ENCODE measurements at places on chromosomes 16 and 17. TPM values are rescaled to one million over a fixed set of nuclear protein-coding genes. Genes with fewer than 3 reads are reported as not detected.

The GRAP gene
- total RNA-seq: 0.15 TPM

- DNase-seq: peak; percentile 75
Observed at GRCh38 chr17:72118335-72119076, 2.3 kb upstream of the SOX9 start.

GRCh38 chr16:83187405-83187804, 560.6 kb downstream of the CDH13 start:
- peak; percentile 86 for DNase-seq

DNA sequence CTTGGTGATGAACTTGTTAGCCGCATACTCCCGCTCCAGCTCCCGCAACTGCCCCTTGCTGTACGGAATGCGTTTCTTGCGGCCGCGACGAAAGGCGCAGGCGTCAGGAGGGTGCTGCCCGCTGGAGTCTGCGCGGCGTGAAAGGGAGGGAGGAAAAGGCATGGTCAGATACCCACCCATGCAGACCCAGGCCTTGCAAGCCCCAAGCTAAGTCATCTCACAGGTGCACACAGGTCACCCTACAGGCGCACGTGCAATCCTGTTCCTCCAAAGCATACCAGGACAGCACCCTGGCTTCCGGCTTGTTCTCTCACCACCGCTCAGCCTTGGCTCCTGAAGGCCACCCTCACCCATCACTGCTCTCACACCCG, 1.6 kb downstream of the HOXB13 start:
- DNase-seq: no peak

- no peak for DNase-seq
Observed at GRCh38 chr16:46996391-46996790, 22.9 kb upstream of the DNAJA2 start.

The TMEM94 gene
- 17.2 TPM for total RNA-seq

GRCh38 chr17:8469964-8470363, 34.3 kb downstream of the NDEL1 start:
- no peak for DNase-seq

DNA sequence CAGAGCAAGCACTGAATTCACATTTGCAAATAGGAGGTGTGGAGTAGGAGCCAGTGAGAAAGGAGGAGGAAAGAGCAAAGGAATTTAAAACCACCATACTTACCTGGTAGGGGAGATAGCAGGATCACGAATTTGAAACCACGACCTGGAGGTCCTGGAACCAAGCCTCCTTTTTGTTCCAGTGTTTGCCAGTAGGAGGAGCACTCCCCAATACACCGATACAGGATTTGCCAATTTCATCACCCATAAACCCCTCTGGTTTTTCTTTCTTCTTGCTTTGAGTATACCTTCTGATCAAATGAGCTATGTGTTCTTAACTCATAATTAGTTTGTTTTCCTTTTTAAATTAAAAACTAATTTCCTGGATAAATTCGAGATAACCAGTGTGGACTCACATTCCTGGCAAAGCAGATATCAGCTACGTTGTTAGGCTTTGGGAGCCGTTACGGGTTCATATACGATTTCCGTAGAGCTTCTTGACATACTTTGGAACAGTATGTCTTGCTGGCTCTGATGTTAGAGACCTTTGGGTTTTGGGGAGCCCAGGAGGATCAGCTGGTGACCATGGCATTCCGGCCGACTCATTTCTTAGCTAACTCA, 22.7 kb downstream of the BCO1 start:
- no peak for DNase-seq

- DNase-seq: no peak
Observed at GRCh38 chr17:76735586-76736348, 1.4 kb downstream of the SRSF2 start.

GRCh38 chr16:11602321-11602720, 15.6 kb upstream of the LITAF start:
- no peak for DNase-seq

- DNase-seq: no peak
Observed at GRCh38 chr17:1107777-1108477, 71.9 kb downstream of the ABR start.

The TMEM238L gene
- total RNA-seq: not detected

The MRM1 gene
- total RNA-seq: 8.0 TPM

The KIF1C gene
- 116 TPM for total RNA-seq

GRCh38 chr16:71379711-71380110, 21.2 kb downstream of the CALB2 start:
- DNase-seq: no peak

The RUNDC3A gene
- total RNA-seq: 3.8 TPM

The KRTAP2-2 gene
- total RNA-seq: 0.15 TPM

Measured in renal cortical epithelial cell (primary cell).